ENCODE measurements at places on chromosomes 16 and 17.

DNA sequence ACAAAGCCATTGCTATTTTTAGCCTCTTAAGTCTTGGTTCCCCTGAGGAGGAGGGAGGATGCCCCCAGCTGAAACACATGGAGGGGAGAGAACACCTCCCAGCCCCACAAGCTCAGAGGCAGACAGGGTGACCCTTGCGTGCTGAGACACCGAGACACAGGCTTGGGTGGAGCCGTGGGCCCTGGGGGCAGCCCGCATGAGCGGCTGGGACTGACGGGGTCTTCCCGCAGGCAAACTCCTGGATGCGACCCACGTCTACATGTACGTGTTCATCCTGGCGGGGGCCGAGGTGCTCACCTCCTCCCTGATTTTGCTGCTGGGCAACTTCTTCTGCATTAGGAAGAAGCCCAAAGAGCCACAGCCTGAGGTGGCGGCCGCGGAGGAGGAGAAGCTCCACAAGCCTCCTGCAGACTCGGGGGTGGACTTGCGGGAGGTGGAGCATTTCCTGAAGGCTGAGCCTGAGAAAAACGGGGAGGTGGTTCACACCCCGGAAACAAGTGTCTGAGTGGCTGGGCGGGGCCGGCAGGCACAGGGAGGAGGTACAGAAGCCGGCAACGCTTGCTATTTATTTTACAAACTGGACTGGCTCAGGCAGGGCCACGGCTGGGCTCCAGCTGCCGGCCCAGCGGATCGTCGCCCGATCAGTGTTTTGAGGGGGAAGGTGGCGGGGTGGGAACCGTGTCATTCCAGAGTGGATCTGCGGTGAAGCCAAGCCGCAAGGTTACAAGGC lies 9.8 kb downstream of the SLC16A3 start:
- peaks cover 11% of the 10 kb centered on the region for H3K36me3 ChIP-seq
- H3K27me3 ChIP-seq, result no peaks in the 10 kb centered on the region
- no peak overlapping the region for H3K4me3 ChIP-seq

DNA sequence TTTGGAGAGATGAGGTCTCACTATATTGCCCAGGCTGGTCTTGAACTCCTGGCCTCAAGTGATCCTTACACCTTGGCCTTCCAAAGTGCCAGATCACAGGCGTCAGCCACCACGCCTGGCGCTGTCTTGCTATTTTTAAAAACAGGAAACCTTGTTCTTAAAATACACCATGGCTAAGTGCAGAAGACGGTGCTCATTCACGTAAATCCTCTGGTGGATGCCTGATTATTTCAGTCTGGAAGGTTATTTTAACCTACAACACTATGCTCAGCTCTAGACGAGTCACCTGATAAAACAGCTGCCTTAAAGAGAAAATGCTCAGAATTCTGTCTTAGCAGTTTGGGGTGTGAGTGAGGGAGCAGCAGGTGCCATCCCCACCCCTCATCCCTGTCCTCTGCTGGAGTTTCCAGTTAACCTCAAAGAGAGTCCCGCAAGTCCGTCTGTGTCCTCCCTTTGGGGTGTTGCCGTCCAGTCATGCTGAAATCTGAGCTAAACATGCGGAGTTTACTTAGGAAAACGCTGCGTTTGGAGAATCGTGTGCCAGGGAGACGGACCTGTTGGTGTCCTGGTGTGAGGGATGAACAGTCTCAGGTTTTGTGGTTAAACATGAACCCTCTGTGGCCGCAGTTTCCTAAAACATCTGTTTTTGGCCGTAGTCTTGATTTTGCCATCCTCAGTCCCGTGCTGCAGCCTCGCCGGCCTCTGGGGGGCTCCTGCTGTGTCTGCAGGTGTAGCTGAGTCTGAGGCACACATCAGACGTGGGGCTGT lies 17.1 kb downstream of the SPG7 start:
- H3K27me3 ChIP-seq, result no peaks in the 10 kb centered on the region
- peak overlapping the region; percentile 67 for H3K27ac ChIP-seq
- no peak overlapping the region for H3K4me3 ChIP-seq
- DNase-seq, result no peak
- H3K36me3 ChIP-seq, result peaks cover 73% of the 10 kb centered on the region

DNA sequence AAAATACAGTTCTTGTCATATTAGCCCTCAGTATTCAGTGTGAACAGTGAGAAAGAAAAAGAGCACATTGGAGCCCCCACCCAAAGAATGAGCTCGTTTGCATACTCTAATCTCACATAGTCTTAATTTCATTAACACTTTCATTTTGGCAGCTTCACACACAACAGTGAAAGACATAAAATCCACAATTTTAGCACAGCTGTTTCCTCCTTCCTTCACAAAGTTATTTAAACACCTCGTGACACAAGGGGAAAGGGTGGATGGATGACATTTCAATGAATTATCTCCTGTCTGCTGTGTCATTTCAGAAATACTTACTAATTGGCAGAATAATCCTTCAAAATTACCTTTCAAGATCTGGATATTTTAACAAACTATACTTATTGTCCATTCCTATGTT lies 299.3 kb downstream of the KCNJ2 start:
- no peaks in the 10 kb centered on the region for H3K4me1 ChIP-seq
- H3K27me3 ChIP-seq, result no peaks in the 10 kb centered on the region
- no peak for DNase-seq
- no peaks in the 10 kb centered on the region for H3K36me3 ChIP-seq
- H3K27ac ChIP-seq, result no peak overlapping the region

GRCh38 chr16:1216296-1216619 lies 8.8 kb downstream of the TPSG1 start:
- no peaks in the 10 kb centered on the region for H3K4me1 ChIP-seq
- H3K4me3 ChIP-seq, result no peak overlapping the region
- H3K36me3 ChIP-seq, result no peaks in the 10 kb centered on the region

DNA sequence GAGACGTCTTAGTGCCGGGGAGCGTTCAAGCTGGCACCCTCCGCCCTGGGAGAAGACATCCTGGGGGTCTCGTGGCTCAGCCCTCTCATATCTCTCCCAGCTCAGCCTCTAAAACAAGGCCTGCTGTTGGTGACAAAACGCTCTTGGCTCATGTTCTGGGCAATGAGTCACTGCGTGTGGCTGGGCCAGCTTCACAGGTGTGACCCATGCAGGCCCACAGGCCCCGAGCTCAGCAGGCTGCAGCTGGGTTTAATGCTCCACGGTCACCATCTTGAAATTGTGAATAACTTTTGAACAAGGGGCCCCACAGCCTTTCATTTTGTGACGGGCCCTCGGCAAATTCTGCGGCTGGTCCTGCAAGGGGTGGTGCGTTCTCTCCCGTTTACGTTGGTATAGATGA lies 22.4 kb downstream of the GAA start:
- H3K27ac ChIP-seq, result no peak overlapping the region
- H3K4me1 ChIP-seq, result no peaks in the 10 kb centered on the region
- DNase-seq, result no peak
- peaks cover 4% of the 10 kb centered on the region for H3K36me3 ChIP-seq

DNA sequence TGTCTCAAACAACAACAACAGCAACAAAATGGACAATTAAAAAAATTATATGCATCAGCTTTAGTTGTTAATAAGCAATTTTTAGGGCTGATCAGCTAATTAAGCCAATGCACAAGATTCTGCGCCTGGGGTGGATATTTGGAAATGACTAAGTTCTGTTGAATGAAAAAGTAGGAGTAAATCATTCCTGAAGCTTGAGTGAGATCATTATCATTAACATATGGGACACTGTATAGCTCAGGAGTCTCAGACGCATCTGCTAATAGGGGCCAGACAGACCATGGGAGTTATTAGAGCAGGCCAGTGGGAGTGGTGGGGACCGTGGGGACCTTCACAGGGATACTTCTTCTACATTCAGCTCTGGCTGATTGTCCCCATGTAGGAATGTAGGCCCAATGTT lies 22.8 kb downstream of the IRX5 start:
- H3K36me3 ChIP-seq, result no peaks in the 10 kb centered on the region
- no peaks in the 10 kb centered on the region for H3K27me3 ChIP-seq

DNA sequence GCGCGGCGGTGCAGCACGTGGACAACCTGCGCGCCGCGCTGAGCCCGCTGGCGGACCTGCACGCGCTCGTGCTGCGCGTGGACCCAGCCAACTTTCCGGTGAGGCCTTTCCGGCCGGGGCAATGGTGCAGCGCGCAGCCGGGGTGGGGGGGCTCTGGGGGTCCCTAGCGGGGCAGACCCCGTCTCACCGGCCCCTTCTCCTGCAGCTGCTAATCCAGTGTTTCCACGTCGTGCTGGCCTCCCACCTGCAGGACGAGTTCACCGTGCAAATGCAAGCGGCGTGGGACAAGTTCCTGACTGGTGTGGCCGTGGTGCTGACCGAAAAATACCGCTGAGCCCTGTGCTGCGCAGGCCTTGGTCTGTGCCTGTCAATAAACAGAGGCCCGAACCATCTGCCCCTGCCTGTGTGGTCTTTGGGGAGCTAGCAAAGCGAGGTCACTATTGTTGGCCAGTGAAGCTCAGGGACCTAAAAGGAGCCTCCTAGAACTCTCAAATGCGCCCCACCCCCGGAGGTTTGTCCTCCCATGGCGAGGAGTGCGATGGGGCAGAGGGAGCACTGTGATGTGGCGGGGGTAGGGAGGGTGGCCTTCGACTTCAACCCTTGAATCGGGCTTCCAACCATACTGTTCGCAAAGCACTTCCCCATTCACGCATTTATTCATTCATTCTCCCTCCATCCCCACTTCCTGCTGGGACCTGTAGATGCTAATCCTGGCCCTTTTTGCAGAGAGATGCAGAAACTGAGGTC lies 770 bp downstream of the HBM start:
- no peaks in the 10 kb centered on the region for H3K4me1 ChIP-seq
- no peak for DNase-seq
- no peak overlapping the region for H3K4me3 ChIP-seq
- peaks cover 33% of the 10 kb centered on the region for H3K27me3 ChIP-seq
- no peaks in the 10 kb centered on the region for H3K36me3 ChIP-seq

DNA sequence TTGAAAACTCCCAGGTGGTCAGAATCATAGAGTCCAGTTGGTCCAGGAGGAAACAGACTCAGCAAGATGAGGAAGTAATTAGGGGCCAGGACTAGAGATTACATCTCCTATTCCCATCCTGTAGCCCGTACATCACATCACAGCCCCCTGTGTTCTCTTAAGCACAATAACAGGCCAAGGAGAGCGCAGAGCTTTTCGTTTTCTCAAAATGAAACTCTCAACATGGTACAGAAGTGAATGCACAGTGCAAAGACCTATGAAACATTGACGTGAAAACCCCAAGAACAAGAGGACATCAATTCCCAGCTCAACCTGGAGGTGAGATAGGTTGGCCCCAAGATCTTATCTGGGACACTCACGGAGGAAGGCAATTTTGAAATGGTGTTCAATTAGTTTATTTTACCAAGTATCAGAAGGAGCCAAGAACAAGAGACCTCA lies 9.0 kb downstream of the PIK3R5 start:
- no peaks in the 10 kb centered on the region for H3K27me3 ChIP-seq
- H3K36me3 ChIP-seq, result no peaks in the 10 kb centered on the region
- no peak overlapping the region for H3K4me3 ChIP-seq
- DNase-seq, result no peak
- H3K4me1 ChIP-seq, result no peaks in the 10 kb centered on the region
- H3K27ac ChIP-seq, result no peak overlapping the region

- no peak overlapping the region for H3K27ac ChIP-seq
- no peaks in the 10 kb centered on the region for H3K36me3 ChIP-seq
- no peak for DNase-seq
- no peaks in the 10 kb centered on the region for H3K27me3 ChIP-seq
Measured at GRCh38 chr17:61570118-61570517, 20.9 kb downstream of the NACA2 start.

GRCh38 chr17:8353736-8354135 lies 14.1 kb downstream of the ODF4 start:
- H3K27me3 ChIP-seq, result no peaks in the 10 kb centered on the region
- H3K4me3 ChIP-seq, result no peak overlapping the region
- H3K27ac ChIP-seq, result no peak overlapping the region
- DNase-seq, result no peak

Data from right atrium auricular region (tissue), 2 donors.